Epithelial cell of alveolus of lung (primary cell): ENCODE measurements at places on chromosomes 16 and 17. TPM values are rescaled to one million over a fixed set of nuclear protein-coding genes. Genes with fewer than 3 reads are reported as not detected.

The HSBP1 gene
- total RNA-seq: 14.7 and 37.6 TPM in 2 replicates

The TBC1D26 gene
- total RNA-seq: 0.24 TPM in 1 of 2 replicates, not detected in the other

The COASY gene
- total RNA-seq: 31.4 and 41.8 TPM in 2 replicates

The ORC6 gene
- 4.9 and 15.1 TPM in 2 replicates for total RNA-seq

The KCNH6 gene
- not detected in 2 replicates for total RNA-seq

The NEUROD2 gene
- total RNA-seq: not detected in 2 replicates
